WTC11 (cell line): ENCODE measurements at places on chromosomes 2 and 18.

DNA sequence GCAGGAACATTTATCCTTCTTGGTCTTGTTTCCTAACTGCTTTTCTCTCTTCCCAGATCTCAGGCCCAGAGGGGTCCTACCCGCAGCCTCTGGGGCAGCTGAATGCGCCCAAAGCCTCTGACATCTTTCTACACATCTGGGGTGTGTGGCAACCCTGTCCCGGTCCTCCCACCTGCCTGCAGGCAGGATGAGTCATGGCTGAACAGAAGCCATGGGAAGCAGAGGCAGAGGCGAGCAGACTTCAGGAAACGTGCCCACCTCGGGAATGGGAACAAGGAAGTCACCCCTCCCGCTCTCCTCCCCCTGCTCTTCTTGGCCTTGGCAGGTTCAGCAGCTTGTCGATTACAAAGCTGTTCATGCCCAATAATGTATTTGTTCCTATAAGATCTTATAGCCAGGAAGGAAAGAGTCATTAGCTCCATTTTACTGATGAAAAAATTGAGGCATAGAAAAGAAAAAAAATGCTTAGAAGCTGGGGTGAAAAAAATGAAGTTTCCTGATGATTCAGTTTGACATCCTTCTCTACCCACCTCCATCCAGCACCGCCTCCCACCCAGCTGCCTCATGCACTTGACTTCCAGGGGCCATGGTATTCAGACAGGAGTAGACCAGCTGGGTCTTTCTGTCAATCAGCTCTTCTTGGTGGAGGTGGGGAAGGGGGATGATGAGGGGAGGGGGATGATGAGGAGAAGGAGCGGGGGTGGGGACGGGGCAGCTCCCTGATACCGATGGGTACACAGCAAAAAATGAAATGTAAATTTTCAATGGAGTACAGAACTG is 10.4 kb upstream of the KCNF1 start:
- peaks cover 6% of the 10 kb centered on the region for H3K4me1 ChIP-seq
- H3K27ac ChIP-seq: no peak overlapping the region
- H3K27me3 ChIP-seq: no peaks in the 10 kb centered on the region
- peaks cover 11% of the 10 kb centered on the region for H3K36me3 ChIP-seq
- no peak overlapping the region for H3K4me3 ChIP-seq

DNA sequence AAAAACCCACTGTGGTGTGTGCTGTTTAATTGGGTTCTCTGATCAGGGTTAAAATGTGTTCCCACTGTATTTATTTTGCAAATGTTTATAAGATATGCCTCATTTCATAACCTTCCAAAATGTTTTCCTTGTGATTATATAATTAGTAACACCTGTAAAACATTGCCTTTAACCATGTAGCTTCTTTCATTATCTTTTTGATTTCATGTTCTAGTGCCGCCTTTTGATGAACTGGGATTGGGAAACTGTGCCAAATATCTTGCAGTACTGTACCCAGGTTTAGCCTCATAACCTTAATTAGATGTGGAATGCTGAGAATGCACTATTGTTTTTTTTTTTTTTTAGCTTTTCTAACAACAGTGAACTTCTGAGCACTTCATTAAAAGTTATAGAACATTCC is 96.9 kb downstream of the TANC1 start:
- no peak for DNase-seq
- H3K27me3 ChIP-seq: no peaks in the 10 kb centered on the region
- no peak overlapping the region for H3K27ac ChIP-seq
- peaks cover 4% of the 10 kb centered on the region; the same call in 1 of the 2 replicates for H3K36me3 ChIP-seq
- no peak overlapping the region for H3K4me3 ChIP-seq
- peaks cover 33% of the 10 kb centered on the region for H3K4me1 ChIP-seq

DNA sequence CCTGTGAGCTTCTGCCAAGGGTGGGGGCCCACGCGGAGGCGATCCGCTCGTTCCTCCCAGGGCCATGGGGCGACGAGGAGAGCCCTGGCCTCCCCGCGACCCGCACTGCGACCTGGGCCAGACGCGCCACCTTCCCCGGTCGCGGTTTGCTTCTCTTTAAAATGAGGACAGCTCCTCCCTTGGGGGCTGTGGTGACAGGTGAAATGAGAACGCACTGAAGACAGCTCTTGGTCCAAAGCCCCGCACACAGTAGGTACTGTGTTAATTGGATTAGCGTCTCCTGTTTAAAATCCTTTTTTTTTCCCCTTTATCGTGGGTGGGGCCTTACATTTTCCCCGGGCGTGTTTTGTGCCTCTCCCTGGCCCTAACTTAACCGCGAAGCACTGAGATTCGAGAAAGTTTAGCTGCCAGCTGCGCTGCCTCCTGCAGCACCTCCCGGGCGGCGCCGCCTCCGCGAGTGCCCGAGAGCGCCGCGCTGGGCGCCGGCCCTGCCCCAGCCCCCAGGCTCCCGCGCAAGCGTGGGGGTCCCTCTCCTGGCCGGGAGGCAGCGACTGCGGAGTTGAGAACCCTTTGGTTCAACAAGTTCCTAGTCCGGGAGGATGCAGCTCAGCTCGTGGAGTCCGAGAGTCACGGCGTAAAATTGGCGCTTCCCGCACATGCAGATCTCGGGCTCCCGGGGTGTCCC is 1.1 kb downstream of the HPCAL1 start:
- H3K27me3 ChIP-seq: peaks cover 54% of the 10 kb centered on the region
- H3K27ac ChIP-seq: no peak overlapping the region
- DNase-seq: peak; percentile 48
- peak overlapping the region; percentile 84 for H3K4me3 ChIP-seq

- H3K4me3 ChIP-seq: no peak overlapping the region
- no peak for DNase-seq
- H3K27ac ChIP-seq: no peak overlapping the region
- H3K27me3 ChIP-seq: no peaks in the 10 kb centered on the region
- H3K4me1 ChIP-seq: peaks cover 2% of the 10 kb centered on the region
Measured at GRCh38 chr2:229169751-229170150, 101.3 kb downstream of the PID1 start.

GRCh38 chr2:241565411-241565810 is 6.9 kb downstream of the BOK start:
- no peaks in the 10 kb centered on the region for H3K36me3 ChIP-seq
- H3K27me3 ChIP-seq: peaks cover 11% of the 10 kb centered on the region
- H3K4me1 ChIP-seq: peaks cover 8% of the 10 kb centered on the region
- H3K27ac ChIP-seq: no peak overlapping the region
